ENCODE measurements at places on chromosomes 13 and 19. TPM values are rescaled to one million over a fixed set of nuclear protein-coding genes. Genes with fewer than 3 reads are reported as not detected.

The ZNF99 gene
- polyA plus RNA-seq = 0.99 TPM

The ZNF283 gene
- polyA plus RNA-seq = 17.5 TPM

The PARP4 gene
- 34.0 TPM for polyA plus RNA-seq

The CCDC194 gene
- 5.6 TPM for polyA plus RNA-seq
